Stimulated activated CD4-positive, alpha-beta T cell treated with anti-CD3 and anti-CD28 coated beads, Interleukin-12 subunit alpha, Interleukin-12 subunit beta, amount 100 ng/mL, for 24 hours (primary cell): ENCODE measurements at places on chromosomes 1 and 21.

DNA sequence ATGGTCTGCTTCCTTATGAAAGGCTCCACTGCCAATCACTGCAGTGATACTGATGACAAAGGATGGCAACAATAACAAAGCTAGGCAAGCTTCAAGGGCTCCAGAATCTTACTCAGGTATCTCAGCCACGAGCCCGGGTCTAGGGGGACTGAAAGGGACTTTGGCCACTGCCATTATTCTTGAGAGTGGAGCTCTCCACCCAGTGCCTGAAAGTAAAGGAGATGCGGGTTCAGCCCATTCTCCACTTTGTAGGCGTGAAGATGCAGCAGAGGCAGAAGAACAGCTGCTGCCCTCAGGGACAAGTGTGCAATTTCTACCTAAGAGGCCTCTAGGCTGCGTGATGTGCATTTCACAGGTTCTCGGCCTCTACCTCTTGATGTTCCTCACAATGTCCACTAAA lies 31.4 kb upstream of the SLAMF9 start:
- no peak for DNase-seq

GRCh38 chr1:212455401-212455800 lies 22.7 kb downstream of the NENF start:
- DNase-seq: no peak

DNA sequence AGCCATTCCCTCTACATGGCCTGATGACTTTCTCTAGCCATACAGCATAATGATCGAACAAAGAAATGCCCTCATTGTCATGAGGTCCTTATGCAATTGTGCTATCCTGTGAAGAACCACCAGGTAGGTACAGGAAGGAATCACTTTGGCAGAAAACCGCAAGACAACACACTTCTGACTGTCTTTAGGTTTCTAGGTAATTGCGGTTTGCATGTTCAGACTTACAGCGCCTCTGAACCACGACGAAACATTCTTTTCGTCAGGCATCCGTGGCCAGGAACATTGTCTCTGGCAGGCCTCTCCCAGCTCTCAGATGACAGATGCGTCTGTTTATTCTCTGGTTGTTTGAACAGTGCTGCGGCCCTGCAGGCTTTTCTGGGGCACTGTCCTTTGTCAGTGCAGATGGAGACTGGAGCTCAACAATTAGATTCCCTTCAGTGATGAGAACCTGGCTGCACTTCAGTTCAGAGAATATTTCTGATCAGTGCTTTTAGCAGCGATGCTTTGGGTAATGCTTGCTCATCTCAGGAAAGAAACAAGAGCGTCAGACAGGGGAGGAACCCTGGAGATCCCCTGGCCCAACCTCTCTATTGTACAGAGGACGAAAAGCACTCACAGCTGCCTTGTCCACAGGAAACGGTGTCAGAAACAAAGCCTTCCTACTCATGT lies 63.4 kb downstream of the B3GALT5 start:
- DNase-seq: no peak

DNA sequence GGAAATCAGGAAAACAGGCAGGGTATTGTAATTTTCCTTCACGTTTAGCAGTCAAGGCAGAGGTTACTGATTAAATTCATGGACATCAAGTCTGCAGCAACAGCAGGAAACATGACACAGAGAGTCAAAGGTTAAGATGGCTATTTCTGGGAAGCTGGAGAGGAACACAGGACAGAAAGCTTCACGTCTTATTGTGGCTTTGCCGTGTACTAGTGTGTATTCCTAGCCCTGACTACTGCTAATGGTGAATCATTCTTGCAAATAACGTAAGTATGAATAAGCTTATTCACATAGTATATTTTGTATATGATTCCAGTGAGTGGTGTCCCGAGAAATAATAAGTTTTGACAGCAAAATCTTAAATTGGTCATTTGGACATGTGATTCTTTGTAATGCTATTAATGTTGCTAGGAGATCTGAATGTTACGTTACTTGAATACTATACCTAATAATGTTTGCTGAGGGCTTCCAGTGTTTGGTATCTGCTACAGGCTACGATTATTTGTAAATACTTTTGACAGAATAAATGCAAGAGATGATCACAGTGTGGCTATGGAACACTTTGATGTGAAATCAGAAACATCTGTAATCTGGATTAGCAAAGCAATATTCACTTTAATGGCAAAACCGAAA lies 77.4 kb downstream of the DISP1 start:
- DNase-seq: no peak

GRCh38 chr1:93633313-93633712 lies 48.3 kb downstream of the BCAR3 start:
- DNase-seq: no peak

DNA sequence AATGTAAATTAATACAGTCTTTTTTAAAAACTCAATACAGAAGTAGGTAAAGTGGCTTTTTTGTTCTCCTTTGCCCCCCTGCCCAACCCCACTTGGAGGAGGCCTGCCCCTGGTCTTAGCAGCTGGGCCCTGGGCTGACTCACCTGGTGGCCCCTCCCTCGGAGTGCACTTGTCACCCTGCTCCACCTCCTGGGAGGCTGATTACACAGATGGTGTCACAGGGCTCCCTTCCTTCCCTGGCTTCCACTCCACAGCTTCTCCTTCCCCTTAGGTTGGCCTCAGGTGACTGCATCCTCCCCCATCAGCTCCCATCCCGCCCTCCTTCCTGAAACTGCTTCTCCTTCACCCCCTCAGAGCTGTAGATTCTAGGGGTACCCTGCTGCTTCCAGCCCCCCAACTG lies 11.7 kb upstream of the CAPN9 start:
- DNase-seq: no peak

DNA sequence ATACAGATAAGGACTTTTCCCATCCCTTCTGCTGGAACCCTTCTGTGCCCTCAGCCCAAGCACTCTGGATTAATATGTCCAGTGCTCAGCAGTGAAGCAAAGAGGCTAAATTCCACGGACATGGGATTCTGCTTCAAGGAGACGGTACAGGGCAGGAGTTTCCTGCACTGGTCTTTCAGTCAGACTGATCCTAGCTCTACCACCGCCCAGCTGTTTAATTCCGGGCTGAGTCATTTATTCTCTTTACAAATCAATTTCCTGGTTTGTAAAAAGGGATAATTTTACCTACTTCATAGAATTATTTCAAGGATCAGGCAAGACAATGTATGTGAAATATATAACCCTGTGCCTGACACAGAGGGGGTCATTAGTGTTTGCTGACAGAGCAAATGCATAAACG lies 41.6 kb upstream of the NRDC start:
- no peak for DNase-seq
